ENCODE measurements at places on chromosomes 1 and 21. TPM values are rescaled to one million over a fixed set of nuclear protein-coding genes. Genes with fewer than 3 reads are reported as not detected.

GRCh38 chr1:209692296-209692695, 12.3 kb upstream of the HSD11B1 start:
- no peaks in the 10 kb centered on the region for H3K36me3 ChIP-seq
- H3K27me3 ChIP-seq, result no peaks in the 10 kb centered on the region
- no peak for DNase-seq
- no peak overlapping the region for H3K4me3 ChIP-seq
- peaks cover 43% of the 10 kb centered on the region for H3K4me1 ChIP-seq

- no peaks in the 10 kb centered on the region for H3K27me3 ChIP-seq
- no peak for DNase-seq
- no peak overlapping the region for H3K27ac ChIP-seq
- H3K4me3 ChIP-seq, result no peak overlapping the region
- H3K4me1 ChIP-seq, result no peaks in the 10 kb centered on the region
- H3K36me3 ChIP-seq, result no peaks in the 10 kb centered on the region
Measured at GRCh38 chr1:219514728-219515127, 98.2 kb downstream of the ZC3H11B start.

DNA sequence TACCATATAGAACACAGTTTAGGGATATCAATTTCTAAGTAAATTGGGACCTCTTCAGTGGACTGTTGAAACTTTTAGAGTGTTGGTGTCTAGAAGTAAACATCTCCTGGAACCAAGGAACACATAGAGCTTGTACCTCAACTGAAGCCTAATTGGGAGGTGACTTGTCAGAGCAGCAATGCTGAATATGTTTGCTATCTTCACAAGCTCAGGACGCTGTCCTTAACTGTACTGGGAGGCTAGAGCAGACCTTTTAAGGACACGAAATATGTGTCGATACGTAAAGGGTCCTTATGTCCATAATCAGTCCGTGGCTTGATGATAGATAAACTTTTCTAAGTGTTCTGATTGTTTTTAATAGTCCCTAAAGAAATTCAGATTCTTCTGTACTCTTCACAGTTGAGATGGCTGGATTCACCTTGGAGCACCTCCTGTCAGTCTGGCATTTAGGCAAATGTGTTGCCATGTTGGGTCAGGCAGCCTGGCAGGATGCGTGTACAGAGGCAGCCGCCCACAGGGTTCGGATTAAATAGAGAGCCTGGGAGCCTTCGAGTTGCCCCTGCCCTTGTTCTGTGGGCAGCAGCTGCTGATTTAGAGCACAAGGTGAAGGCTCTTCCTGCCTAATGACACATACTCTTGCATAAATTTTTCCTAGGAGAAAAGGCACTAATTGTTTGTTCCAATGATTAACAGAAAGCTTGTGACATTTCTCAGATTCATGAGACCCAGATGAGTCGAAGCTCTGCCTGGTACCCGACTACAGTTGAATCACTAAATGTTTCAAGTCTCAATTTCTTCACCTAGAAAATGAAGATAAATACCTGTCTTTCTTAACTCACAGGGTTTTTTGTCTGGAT, 3.6 kb downstream of the ACTN2 start:
- H3K27me3 ChIP-seq, result no peaks in the 10 kb centered on the region
- H3K27ac ChIP-seq, result peak overlapping the region; percentile 95
- no peaks in the 10 kb centered on the region for H3K4me1 ChIP-seq
- peak; percentile 28 for DNase-seq
- peak overlapping the region; percentile 63 for H3K4me3 ChIP-seq

DNA sequence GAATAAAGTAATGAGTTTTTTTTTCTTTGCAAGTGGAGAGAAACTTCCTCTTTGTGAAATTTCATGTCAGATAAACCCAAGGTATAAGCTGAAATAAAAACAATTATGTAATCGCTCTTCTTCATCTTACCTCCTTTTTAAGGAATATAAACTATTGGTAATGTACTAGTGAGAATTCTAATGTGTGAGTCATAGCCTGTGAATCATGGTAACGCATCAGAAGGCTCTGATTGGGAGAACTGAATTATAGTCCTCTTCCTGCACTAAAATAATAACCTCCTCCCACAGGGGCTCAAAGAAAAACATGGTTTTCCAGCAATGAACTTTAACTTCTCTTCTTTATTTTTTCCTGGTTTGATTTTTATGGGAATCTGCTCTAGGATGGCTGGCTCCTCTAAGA, 57.1 kb upstream of the COX20 start:
- H3K4me1 ChIP-seq, result no peaks in the 10 kb centered on the region
- no peak for DNase-seq
- no peak overlapping the region for H3K4me3 ChIP-seq
- H3K27me3 ChIP-seq, result no peaks in the 10 kb centered on the region
- no peak overlapping the region for H3K27ac ChIP-seq

DNA sequence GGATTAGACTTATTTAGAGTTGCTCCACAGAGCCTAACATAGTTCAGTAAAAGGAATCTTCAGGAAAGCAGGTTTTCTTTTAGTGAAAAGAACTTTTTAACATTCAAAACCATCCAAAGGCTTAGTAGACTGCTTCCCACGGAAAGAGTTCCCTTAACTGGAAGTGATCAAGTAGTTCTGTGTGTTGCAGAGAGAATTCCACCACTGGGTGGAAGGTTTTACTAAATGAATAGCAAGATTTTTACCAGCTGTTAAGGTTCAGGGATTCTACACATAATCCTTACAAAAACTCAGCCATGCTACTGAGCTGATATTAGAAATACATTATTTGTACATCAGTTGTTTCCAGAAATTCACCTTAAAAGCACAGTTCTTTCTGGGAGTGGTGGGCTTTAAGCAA, 119.7 kb downstream of the GDAP2 start:
- no peak overlapping the region for H3K27ac ChIP-seq
- no peaks in the 10 kb centered on the region for H3K36me3 ChIP-seq
- no peaks in the 10 kb centered on the region for H3K27me3 ChIP-seq
- no peaks in the 10 kb centered on the region for H3K4me1 ChIP-seq

DNA sequence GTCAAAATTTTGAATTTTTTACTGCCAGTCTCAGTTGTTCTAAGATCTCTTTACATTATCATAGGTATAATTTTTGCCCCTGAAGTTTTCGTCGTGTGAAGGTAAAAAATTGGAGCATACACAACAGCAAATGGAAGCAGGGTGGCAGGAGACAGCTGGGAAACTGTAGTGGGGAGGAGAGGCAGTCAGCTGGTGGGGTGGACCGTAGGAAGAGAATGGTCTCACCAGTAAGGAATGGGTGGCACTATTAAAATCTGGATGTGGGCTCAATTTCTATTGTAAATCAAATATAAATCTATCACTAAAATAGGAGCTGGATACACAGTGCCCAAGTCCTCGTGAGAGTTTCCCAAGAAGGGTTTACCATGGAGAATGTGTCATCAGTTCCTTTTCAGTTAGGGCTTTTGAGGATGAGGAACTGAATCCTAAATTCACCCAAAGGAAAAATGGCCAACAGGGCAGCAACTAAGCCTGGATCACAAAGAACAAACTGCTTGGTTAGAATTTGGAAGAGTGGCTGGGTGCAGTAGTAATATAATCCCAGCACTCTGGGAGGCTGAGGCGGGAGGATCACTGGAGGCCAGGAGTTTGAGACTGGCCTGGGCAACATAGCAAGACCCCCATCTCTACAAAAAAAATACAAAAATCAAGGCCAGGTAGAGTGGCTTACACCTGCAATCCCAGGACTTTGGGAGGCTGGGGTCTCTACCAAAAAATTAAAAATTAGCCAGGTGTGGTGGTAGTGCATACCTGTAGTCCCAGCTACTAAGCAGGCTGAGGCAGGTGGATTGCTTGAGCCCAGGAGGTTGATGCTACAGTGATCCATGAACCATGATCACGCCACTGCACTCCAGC, 10.5 kb upstream of the IRF2BP2 start:
- no peak overlapping the region for H3K27ac ChIP-seq
- no peak overlapping the region for H3K4me3 ChIP-seq
- H3K36me3 ChIP-seq, result no peaks in the 10 kb centered on the region
- H3K27me3 ChIP-seq, result no peaks in the 10 kb centered on the region
- no peaks in the 10 kb centered on the region for H3K4me1 ChIP-seq

GRCh38 chr1:91885213-91885715, 687 bp downstream of the TGFBR3 start:
- H3K36me3 ChIP-seq, result no peaks in the 10 kb centered on the region
- peaks cover 27% of the 10 kb centered on the region for H3K4me1 ChIP-seq
- H3K4me3 ChIP-seq, result peak overlapping the region; percentile 90
- peak overlapping the region; percentile 91 for H3K27ac ChIP-seq
- peak; percentile 51 for DNase-seq

Gene KRTAP19-3
- total RNA-seq, result not detected

Gene TRAF3IP3
- 0.63 TPM for total RNA-seq

Gene RGS21
- total RNA-seq, result not detected

Gene PBX1
- 67.8 TPM for total RNA-seq

Gene ACTL8
- not detected for total RNA-seq
